ENCODE measurements at places on chromosomes 13 and 19. TPM values are rescaled to one million over a fixed set of nuclear protein-coding genes. Genes with fewer than 3 reads are reported as not detected.

The PRKACA gene
- total RNA-seq, result 60.7 TPM

The TNFSF9 gene
- total RNA-seq, result 4.2 TPM

The SIGLEC5 gene
- total RNA-seq, result 0.23 TPM

The COG6 gene
- 63.7 TPM for total RNA-seq

The CERS1 gene
- 48.9 TPM for total RNA-seq

The CCDC169 gene
- total RNA-seq, result 4.4 TPM

The LILRA5 gene
- 0.92 TPM for total RNA-seq

The FFAR1 gene
- not detected for total RNA-seq

The ALDH16A1 gene
- 11.3 TPM for total RNA-seq

The CRB3 gene
- total RNA-seq, result 1.6 TPM

The PALM gene
- 101 TPM for total RNA-seq

The NXNL1 gene
- total RNA-seq, result not detected

The ZNF296 gene
- 0.69 TPM for total RNA-seq

The KIR3DL3 gene
- total RNA-seq, result not detected

The GZMM gene
- total RNA-seq, result not detected

The SIRT2 gene
- total RNA-seq, result 98.7 TPM

The KLK15 gene
- not detected for total RNA-seq

The ZNF441 gene
- 35.8 TPM for total RNA-seq

The MBD3L2 gene
- not detected for total RNA-seq

The SLITRK1 gene
- 31.8 TPM for total RNA-seq

The ICAM1 gene
- 1.8 TPM for total RNA-seq

The DIRAS1 gene
- total RNA-seq, result 43.6 TPM

The DZIP1 gene
- 84.0 TPM for total RNA-seq

The TUBA3C gene
- total RNA-seq, result not detected

The WIZ gene
- 20.3 TPM for total RNA-seq

The ZNF536 gene
- total RNA-seq, result 39.0 TPM

The PLIN4 gene
- 0.23 TPM for total RNA-seq

The MYPOP gene
- total RNA-seq, result 1.4 TPM

The ZNF616 gene
- total RNA-seq, result 23.3 TPM

The CLASRP gene
- 11.3 TPM for total RNA-seq

The SHISA7 gene
- total RNA-seq, result 4.6 TPM

The KLF16 gene
- total RNA-seq, result 4.6 TPM

The POU4F1 gene
- 0.69 TPM for total RNA-seq

The SLC17A7 gene
- 1.2 TPM for total RNA-seq

The TTYH1 gene
- 191 TPM for total RNA-seq

The NDUFB7 gene
- total RNA-seq, result 169 TPM

The FXYD3 gene
- not detected for total RNA-seq

The CEACAM8 gene
- not detected for total RNA-seq

The MRI1 gene
- 15.5 TPM for total RNA-seq

The OR7C1 gene
- not detected for total RNA-seq

The CGB3 gene
- not detected for total RNA-seq

The OR7A5 gene
- total RNA-seq, result not detected

The ERICH4 gene
- total RNA-seq, result not detected

The TSSK6 gene
- 1.2 TPM for total RNA-seq
